COR-L47 (cell line): ENCODE measurements at places on chromosomes 4 and X.

DNA sequence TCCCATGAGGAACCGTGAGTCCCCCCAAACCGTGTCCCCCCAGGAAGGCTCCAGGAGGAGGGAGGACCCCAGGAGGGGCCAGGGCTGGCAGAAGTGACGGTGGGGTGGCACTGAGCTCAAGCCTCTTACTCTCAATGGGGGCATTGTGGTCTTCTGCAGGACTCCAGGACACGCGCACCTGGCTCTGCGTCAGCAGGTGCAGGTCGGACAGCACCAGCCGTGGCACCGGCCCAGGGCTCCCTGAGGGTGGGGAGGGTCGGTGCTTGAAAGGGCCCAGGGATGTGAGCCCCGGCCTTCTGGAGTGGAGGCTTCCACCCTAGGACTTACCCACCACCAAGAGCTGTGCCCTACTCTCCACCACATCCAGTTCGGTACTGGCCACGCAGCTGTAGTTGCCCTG, 18.3 kb downstream of the L1CAM start:
- no peak for DNase-seq

DNA sequence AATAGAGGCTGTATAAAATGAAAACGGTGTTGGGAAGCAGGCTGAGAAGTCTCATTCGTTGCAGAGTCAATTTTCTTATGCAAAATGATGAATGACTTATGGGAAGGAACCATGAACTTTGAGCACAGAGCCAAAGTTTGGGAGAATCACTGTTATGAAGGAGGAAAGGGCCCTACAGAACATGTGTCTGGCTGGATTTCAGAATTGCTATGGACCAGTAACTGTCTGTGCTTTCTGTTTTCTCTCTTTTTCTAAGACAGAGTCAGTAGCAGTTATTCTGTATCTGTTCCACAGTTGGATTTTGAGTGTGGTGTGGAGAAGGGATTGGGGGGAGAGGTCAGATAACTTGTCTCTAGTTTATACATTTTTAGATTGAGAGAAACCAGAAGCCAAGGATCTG, 265.0 kb upstream of the HS3ST1 start:
- DNase-seq: no peak

GRCh38 chrX:66015900-66016689, 23.8 kb downstream of the VSIG4 start:
- DNase-seq: no peak

DNA sequence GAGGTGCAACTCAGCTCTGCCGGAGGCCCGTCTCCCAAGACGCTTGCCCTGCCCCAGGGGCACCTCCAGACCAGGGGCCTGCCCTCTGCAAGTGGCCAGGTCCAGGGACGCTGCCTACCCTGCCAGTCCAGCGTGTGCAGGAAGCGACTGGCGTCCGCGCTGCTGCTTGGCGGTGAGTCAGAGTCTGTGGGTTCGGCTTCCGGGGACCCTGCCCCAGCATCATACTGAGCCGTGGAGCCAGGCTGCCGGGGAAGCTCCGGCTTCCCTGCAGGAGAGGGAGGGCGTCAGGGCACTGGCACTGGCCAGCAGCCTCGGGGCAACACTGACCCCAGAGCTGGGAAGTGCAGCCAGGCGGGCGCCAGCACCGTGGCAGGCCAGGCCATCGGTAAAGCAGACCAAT, 42.5 kb upstream of the CPLX1 start:
- DNase-seq: no peak

- DNase-seq: no peak
Observed at GRCh38 chr4:76563454-76564122, 128.6 kb downstream of the SHROOM3 start.

DNA sequence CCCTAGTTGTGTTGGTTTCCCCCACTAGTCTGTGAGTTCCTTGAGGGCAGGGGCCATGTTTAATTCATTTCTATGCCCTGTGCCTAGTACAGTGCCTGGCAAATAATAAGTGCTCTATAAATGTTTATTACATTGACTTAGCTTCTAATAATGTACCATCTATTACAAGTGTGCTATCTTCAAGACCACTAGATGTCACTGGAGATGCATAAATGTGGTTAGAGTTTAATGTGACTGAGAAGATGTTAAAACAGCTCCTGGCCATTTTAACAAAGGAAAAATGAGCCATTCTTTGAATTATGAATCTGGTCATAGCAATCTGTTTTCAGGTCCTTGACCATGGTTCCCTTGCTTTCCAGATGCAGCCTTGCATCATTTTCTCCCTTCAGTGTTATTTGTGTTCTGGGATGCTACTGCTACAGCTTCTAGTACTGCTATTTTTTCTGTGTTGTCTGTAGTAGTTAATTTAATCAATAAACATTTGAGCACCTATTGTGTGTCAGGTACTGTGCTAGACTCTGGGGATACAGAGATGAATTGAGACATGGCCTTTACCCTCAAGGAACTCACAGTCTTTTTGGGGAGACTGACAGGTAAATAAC, 43.2 kb downstream of the SLC9A6 start:
- DNase-seq: peak; percentile 20
